ENCODE measurements at places on chromosomes 5 and 9. TPM values are rescaled to one million over a fixed set of nuclear protein-coding genes. Genes with fewer than 3 reads are reported as not detected.

RNF183 gene
- not detected for total RNA-seq

LHX2 gene
- total RNA-seq = not detected

SNCAIP gene
- 9.2 TPM for total RNA-seq

EDIL3 gene
- total RNA-seq = 4.1 TPM

PITX1 gene
- 0.44 TPM for total RNA-seq

ZBED3 gene
- total RNA-seq = 14.9 TPM

ARID3C gene
- total RNA-seq = not detected

ANKRD55 gene
- total RNA-seq = not detected

IFNB1 gene
- total RNA-seq = not detected

MYMK gene
- total RNA-seq = not detected

LRRC19 gene
- total RNA-seq = not detected

PTPRD gene
- 68.2 TPM for total RNA-seq

ATP6V1G1 gene
- total RNA-seq = 202 TPM

TAF11L14 gene
- total RNA-seq = not detected

CNOT8 gene
- total RNA-seq = 82.7 TPM

PSAT1 gene
- total RNA-seq = 12.9 TPM

ARL15 gene
- 39.0 TPM for total RNA-seq

CFAP77 gene
- total RNA-seq = not detected

TMEM171 gene
- total RNA-seq = 66.7 TPM

RIC1 gene
- 56.1 TPM for total RNA-seq

PCDHA8 gene
- total RNA-seq = not detected

ZBTB34 gene
- total RNA-seq = 8.8 TPM

PCDHGA10 gene
- 8.9 TPM for total RNA-seq

PLAC8L1 gene
- not detected for total RNA-seq

IL9 gene
- not detected for total RNA-seq

SLC22A4 gene
- total RNA-seq = 0.54 TPM

PDGFRB gene
- 101 TPM for total RNA-seq

MYORG gene
- 3.2 TPM for total RNA-seq

SCGB3A2 gene
- total RNA-seq = not detected

SLC25A2 gene
- not detected for total RNA-seq
